ENCODE measurements at places on chromosomes 1 and 21.

GRCh38 chr1:232534552-232535517 is 95.1 kb downstream of the SIPA1L2 start:
- no peak for DNase-seq

DNA sequence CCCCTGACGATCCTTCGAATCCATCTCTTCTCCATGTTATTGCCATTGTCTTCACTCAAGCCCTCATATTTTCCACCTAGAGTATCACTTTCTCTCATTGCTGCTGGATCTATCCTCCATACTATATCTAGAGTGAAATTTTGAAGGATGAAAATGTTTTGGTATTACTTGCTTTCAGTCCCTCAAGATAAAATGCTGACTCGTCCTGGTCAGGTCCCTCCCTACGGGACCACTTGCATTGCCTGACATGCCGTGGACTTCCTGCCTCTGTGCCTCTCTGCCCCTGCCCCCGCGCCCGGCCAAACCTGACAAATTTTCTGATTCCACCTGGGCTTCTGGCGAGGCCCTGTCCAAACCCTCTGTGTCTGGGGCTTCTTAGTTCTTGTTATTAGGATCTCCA is 23.6 kb downstream of the SPATA46 start:
- no peak for DNase-seq

DNA sequence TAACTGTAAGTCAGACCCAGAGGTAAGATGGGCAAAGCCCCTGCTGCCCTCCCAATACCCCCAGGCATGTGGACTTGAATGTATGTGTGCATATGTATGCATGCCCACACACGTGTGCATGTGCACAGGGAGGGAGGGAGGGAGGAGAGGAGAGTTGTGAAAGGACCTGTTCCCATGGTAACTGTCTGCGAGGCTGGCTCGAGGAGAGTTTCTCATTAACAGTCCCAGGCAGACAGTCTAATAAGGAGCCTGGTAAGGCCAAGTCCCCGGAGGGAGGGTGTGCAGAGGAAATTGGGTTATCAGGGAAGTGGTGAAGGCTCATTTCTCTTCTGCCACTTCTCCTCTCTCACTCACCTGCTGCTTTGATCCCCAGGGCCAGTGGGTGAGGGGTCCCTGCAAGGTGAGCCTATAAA is 74.9 kb downstream of the NFASC start:
- DNase-seq: no peak

- DNase-seq: no peak
Measured at GRCh38 chr21:45406801-45407628, 2.0 kb downstream of the COL18A1 start.

- no peak for DNase-seq
Measured at GRCh38 chr1:109821221-109821669, 57.5 kb upstream of the EPS8L3 start.

DNA sequence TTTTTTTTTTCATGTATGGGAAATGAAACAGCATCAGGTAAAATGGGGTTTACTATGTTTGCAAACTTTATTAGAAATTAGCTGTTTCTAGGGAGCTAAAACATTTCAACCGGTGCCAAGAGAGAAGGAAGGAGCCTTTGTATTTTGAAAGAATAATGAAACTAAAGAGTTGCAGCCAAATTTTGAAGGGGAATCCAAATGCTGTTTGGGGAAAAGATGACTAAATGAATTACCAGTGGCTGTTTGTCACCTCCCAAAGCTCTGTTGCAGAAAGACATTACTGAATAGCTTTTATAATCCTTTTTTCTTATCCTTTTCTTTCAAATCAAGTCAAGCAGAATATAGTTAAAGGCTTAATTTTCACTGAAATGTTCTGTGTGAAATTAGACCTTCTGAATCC is 591.3 kb upstream of the ADGRL2 start:
- DNase-seq: no peak

- DNase-seq: no peak
Measured at GRCh38 chr1:157407917-157408525, 144.3 kb downstream of the FCRL5 start.

GRCh38 chr1:38436749-38437148 is 390.2 kb upstream of the POU3F1 start:
- no peak for DNase-seq

GRCh38 chr1:150236614-150237100 is 745 bp upstream of the ANP32E start:
- no peak for DNase-seq

DNA sequence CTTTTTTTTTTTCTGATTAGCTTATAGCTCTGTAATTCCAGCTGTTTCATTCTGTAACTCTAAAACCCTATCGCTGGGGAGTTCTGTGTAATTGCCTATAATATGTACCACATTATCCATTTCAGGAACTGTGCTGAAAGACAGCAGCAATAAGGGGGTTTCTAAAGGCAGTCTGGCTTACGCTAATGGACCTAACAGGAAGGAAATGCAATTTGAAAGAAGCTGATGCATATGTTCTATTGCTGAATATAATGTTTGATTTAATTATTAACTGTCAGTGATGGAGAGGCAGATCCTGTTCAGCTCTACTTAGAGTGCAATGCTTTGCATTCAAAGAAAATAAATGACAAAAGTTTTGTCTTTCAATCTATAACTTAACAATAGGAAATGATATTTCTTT is 209.4 kb upstream of the SNX7 start:
- peak; percentile 38 for DNase-seq

DNA sequence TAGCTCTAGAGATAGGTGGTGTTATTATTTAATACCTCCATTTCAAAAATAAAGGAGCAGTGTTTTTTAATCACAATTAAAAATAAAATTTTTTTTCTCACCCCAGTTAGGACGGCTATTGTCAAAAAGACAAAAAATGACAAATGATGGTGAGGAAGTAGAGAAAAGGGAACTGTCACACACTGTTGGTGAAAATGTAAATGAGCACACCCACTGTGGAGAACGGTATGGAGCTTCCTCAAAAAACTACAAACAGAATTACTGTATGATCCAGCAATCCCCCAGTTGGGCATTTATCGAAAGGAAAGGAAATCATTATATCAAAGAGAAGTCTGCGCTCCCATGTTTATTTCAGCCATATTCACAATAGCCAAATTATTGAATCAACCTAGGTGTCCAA is 148.7 kb upstream of the NR5A2 start:
- no peak for DNase-seq

- DNase-seq: no peak
Measured at GRCh38 chr1:56189454-56189853, 389.9 kb downstream of the PLPP3 start.

- DNase-seq: no peak
Measured at GRCh38 chr1:42450061-42450460, 5.8 kb downstream of the ZMYND12 start.

DNA sequence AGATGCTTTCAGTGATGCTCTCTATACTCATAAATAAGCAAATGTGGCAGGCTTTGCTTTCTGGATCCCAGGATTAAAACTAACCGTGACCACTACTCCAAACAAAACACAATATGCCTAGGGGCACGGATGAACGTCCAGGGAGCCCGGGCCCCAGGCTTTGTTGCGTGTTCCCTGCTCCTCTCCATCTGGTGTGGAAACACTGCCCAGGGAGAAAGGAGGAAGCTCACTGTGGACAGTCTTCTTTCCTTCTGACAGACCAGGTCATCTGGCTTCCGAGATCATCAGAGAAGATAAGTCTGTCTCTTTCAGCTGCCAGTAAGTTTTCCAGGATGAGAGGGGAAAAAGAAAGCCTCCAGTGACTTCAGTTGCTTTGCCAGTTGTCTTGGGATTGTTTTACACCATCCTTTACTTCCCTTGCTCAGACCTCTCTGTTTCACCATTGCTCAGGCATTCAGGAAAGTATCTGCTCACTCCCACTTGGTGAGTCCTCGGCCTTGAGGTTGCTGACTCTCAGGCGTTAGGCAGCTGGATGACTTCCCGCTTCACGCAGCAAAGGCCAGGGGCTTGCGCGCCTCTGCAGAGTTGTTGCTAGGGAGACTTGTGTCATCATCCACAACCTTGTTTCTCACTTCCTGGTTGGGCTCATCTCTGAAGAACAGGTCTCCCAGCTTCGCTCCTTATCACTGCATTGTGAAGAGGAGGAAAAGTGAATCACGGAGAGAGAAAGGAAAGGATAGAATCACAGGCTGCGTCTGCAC is 20.6 kb upstream of the PGD start:
- DNase-seq: no peak

- DNase-seq: no peak
Measured at GRCh38 chr1:171834821-171835220, 6.5 kb upstream of the DNM3 start.

GRCh38 chr1:77048615-77049005 is 170.6 kb downstream of the PIGK start:
- no peak for DNase-seq

- DNase-seq: no peak
Measured at GRCh38 chr1:4684136-4684535, 29.7 kb downstream of the AJAP1 start.

GRCh38 chr1:160997323-160998038 is 23.5 kb downstream of the F11R start:
- no peak for DNase-seq

DNA sequence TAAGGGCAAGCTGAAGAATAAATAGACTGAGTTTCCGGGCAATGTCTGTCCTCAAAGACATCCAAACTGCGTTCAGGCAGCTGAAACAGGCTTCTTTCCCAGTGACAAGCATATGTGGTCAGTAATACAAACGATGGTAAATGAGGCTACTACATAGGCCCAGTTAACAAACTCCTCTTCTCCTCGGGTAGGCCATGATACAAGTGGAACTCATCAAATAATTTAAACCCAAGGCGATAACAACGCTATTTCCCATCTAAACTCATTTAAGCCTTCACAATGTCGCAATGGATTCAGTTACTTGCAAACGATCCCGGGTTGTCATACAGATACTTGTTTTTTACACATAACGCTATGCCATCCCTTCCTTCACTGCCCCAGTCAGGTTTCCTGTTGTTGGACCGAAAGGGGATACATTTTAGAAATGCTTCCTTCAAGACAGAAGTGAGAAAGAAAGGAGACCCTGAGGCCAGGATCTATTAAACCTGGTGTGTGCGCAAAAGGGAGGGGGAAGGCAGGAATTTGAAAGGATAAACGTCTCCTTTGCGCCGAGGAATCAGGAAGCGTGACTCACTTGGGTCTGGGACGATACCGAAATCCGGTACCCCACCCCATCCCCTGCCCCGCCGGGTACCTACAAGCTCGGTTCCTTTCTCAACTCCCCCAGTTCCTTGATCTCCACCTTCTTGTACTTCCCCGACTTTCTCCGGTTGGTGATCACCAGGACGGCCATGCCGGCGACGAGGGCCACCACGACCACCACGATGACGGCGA is 1.3 kb downstream of the TACSTD2 start:
- no peak for DNase-seq

DNA sequence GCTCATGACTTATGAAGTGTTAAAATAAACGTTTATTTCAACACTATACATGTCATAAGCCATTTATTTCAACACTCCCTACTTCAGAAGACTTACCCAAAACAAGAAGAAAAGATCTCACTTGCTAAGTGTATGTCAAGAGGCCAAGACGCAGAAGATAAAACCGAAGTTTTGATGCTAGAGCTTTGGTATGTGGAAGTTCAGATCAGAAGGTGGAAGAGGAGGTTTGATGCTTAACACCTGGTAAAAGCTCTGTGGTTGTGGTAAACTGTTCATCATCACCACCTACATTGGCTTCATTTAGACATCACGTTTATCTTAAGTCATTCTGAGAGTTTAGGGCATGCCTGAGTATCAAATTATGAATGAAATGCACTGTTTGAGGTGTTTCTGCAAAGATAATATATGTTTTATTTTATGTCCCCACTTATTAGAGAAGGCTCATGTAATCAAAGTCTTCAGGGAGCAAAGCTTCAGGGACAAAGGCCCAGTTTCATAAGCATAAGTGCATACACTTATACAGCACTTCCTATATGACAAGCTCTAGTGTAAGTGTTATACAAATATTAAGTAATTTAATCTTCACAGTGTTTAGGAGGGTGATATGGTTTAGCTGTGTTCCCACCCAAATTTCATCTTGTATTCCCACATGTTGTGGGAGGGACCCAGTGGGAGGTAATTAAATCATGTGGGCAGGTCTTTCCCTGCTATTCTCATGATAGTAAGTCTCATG is 533.3 kb downstream of the PTBP2 start:
- no peak for DNase-seq

GRCh38 chr1:67980028-67980427 is 70.4 kb downstream of the DIRAS3 start:
- no peak for DNase-seq

- DNase-seq: no peak
Measured at GRCh38 chr1:181061891-181062835, 26.3 kb upstream of the IER5 start.

DNA sequence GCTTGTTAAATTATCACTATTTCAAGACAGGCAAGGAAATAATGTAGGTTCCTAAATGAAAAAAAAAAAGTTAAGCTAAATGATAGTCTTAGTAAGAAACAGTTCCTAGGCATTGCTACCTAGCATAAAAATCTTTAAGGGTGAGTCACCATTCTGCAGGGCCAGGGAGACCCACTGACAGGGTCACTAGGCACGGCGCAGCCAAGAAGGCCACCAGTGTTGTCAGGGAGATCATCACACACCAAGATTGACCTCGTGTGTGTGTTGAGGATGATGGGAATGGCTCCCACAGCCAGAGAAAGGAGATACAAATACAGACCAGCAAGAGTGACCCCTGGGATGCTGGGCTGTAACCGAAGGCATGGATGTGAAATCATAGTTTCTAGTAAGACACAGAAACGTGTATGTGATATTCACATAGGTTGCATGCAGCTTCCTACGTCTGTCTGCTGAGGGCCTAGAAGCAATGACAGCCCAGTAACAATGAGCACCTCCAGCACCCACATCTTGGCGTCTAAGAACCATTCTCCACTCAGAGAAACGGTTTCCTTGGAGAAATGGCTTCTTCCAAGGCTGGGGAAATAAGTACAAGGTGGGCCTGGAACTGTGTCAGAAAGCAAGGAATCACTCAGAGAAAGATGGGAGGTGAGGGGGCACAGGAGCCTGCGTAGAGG is 29.1 kb downstream of the RIPK4 start:
- no peak for DNase-seq

DNA sequence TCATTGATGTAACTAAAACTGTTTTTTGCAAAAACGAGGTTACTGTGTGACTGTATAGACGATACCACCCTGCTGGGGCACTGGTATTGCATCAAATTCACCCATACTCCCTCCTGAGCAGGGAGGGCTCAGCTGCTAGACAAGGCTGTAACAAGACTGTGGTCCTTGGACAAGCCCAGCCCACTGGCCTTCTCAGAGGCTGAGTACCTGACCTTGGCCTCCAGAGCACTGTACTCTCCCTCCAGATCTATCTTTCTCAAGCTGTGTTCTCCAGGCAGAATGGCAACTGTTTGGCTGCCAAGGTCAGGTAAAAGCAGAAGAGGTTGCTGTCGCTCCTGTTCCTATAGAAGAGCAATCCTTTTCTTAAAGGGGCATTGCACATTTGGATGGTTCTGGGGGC is 8.5 kb downstream of the OLFML2B start:
- DNase-seq: no peak

DNA sequence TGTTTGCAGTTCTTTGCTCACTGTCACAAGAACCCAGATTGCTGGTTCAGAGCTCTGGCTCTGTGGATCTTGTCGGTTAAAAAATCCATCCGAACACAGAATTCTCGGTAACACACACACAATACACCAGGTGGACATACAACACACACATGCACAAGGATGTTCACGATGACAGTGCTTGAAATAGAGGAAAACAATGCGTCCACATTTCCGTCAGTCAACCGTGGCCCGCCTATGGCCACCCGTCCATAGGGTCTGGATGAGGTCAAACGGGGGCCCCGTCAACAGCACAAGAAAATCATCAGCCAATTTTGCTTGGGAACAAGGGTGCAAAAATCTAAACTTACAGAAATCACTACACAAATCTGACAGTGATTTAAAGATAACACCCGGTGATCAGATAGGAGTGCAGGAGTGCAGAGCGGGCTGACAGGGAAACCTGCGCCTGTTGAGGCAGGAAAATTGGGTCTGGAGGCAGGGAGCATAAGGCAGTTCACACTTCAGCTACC is 50.4 kb upstream of the SLC19A1 start:
- DNase-seq: no peak
